ENCODE measurements at places on chromosomes 16 and 17. TPM values are rescaled to one million over a fixed set of nuclear protein-coding genes. Genes with fewer than 3 reads are reported as not detected.
A peak's percentile ranks its signal among the peaks of the same experiment; 100 is the strongest.

DNA sequence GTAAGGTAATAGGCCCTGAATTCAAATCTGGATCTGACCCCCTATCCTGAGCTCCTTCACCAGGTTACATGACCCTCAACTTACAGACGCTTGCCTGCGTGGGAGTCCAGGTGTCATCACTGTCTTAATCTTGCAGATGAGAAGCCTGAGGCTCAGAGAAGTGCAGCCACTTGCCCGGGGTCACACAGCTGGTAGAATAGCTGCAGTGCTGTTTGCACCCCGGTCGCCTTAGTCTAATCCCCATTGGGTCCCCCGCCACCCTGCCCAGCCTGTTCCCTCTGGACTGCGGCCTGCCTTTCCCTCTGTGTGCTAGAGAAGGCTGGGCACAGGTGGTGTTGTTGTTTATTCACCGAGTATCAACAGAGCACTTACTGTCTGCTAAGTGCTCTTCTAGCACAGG, 107.0 kb downstream of the SDR42E1 start:
- no peaks in the 10 kb centered on the region for H3K36me3 ChIP-seq
- no peak overlapping the region for H3K4me3 ChIP-seq
- H3K27me3 ChIP-seq = no peaks in the 10 kb centered on the region
- H3K27ac ChIP-seq = no peak overlapping the region
- no peaks in the 10 kb centered on the region for H3K4me1 ChIP-seq

GRCh38 chr16:5845046-5845445, 747.5 kb upstream of the EEF2KMT start:
- H3K4me1 ChIP-seq = no peaks in the 10 kb centered on the region
- no peak overlapping the region for H3K4me3 ChIP-seq
- DNase-seq = no peak
- no peaks in the 10 kb centered on the region for H3K27me3 ChIP-seq
- no peak overlapping the region for H3K27ac ChIP-seq

GRCh38 chr17:68433911-68434508, 23.3 kb downstream of the WIPI1 start:
- no peak overlapping the region for H3K4me3 ChIP-seq
- peaks cover 33% of the 10 kb centered on the region for H3K4me1 ChIP-seq
- DNase-seq = no peak

GRCh38 chr16:69619514-69619913, 53.7 kb downstream of the NFAT5 start:
- H3K27ac ChIP-seq = peak overlapping the region; percentile 78
- H3K36me3 ChIP-seq = no peaks in the 10 kb centered on the region
- no peak for DNase-seq
- no peak overlapping the region for H3K4me3 ChIP-seq
- H3K27me3 ChIP-seq = no peaks in the 10 kb centered on the region
- peaks cover 45% of the 10 kb centered on the region for H3K4me1 ChIP-seq

DNA sequence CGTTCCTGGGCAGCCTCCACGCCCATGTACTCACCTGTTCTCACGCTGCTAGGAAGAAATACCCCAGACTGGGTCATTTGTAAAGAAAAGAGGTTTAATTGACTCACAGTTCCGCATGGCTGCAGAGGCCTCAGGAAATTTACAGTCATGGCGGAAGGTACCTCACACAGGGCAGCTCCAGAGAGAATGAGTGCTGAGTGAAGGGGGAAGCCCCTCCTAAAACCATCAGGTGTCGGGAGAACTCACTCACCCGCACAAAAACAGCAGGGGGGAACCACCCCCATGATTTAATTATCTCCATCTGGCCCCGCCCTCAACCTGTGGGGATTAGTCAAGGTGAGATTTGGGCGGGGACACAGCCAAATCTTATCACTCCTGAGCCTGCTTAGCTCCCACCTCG, 18.2 kb downstream of the RAB40C start:
- H3K27ac ChIP-seq = no peak overlapping the region
- DNase-seq = no peak
- no peaks in the 10 kb centered on the region for H3K27me3 ChIP-seq
- no peak overlapping the region for H3K4me3 ChIP-seq
- H3K4me1 ChIP-seq = peaks cover 23% of the 10 kb centered on the region

- H3K27me3 ChIP-seq = no peaks in the 10 kb centered on the region
- H3K4me3 ChIP-seq = peak overlapping the region; percentile 15
- H3K4me1 ChIP-seq = peaks cover 47% of the 10 kb centered on the region
- DNase-seq = no peak
- peak overlapping the region; percentile 86 for H3K27ac ChIP-seq
- H3K36me3 ChIP-seq = no peaks in the 10 kb centered on the region
These were observed 6.1 kb upstream of the G6PC1 start for GRCh38 chr17:42894283-42895184.

- H3K4me1 ChIP-seq = no peaks in the 10 kb centered on the region
- no peak for DNase-seq
- H3K4me3 ChIP-seq = no peak overlapping the region
- no peak overlapping the region for H3K27ac ChIP-seq
- H3K36me3 ChIP-seq = no peaks in the 10 kb centered on the region
- no peaks in the 10 kb centered on the region for H3K27me3 ChIP-seq
These were observed 199.1 kb downstream of the TMEM114 start for GRCh38 chr16:8391257-8391656.

DNA sequence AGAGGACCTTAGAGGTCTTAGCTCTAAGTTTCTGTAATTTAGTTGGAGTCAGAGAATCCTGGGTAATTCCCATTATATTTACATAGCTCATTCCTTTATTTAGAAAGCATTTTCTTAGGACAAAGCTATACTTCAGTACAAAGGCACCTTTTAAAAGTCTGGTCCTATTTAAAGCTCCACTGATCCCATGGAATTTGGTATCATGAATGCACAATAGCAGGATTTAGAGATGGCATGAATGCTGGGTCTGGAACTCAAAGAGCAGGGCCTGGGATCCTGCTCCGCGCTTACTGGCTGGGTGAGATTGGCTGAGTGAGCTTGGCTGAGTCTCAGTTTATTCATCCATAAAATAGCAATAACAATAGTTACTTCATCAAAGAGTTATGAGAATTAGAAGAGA, 4.8 kb downstream of the KRT23 start:
- H3K4me1 ChIP-seq = no peaks in the 10 kb centered on the region
- H3K27ac ChIP-seq = no peak overlapping the region
- H3K36me3 ChIP-seq = no peaks in the 10 kb centered on the region
- no peak for DNase-seq
- H3K27me3 ChIP-seq = no peaks in the 10 kb centered on the region
- no peak overlapping the region for H3K4me3 ChIP-seq

DNA sequence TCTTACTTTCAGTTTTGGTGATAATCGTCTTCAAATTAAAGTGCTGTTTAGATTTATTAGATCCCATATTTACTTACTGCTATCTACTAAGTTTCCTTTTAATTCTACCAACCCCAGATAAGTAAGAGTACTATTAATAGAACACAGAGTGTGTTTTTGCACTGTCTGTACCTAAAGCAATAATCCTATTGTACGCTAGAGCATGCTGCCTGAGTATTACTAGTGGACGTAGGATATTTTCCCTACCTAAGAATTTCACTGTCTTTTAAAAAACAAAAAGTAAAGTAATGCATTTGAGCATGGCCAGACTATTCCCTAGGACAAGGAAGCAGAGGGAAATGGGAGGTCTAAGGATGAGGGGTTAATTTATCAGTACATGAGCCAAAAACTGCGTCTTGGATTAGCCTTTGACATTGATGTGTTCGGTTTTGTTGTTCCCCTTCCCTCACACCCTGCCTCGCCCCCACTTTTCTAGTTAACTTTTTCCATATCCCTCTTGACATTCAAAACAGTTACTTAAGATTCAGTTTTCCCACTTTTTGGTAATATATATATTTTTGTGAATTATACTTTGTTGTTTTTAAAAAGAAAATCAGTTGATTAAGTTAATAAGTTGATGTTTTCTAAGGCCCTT, 56.8 kb downstream of the HLF start:
- no peaks in the 10 kb centered on the region for H3K36me3 ChIP-seq
- no peak for DNase-seq
- H3K27me3 ChIP-seq = no peaks in the 10 kb centered on the region
- H3K4me1 ChIP-seq = peaks cover 15% of the 10 kb centered on the region

DNA sequence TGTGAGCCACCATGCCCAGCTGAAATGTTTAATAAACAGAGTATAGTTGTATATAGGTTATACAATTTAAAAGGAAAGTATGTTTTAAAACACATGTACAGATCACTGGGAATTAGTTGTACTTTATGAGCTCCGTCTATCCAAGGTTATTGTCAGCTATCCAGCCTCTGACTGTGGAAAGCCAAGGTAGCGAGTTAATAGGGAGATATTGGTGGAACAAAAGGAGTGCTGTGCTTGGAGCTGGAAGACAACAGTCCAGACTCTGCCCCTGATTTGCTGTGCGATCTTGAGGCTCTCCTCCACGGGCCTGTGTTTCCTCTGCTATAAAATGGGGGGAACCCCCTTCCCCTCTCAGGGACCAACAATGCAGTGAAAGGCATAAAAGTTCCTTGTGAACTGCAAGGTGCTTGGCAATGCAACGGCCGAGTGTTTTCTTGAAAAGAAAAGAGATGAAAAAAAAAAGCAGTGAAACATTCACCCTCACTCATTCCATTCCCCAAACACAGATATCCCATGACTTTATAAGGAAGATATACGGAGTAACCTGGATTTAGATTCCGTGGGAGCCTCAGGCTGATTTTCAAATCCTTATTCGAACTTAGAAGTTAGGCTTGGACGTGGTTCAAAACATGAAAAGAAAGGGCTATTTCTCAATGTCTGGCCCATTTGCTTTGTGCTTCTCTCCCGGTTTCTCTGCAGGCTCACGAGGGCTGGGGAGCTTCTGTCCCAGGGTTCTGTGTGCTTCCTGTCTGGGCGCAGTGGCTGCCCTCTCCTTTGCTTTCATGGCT, 34.1 kb downstream of the CUEDC1 start:
- H3K27ac ChIP-seq = peak overlapping the region; percentile 60
- H3K36me3 ChIP-seq = no peaks in the 10 kb centered on the region
- peak; percentile 66 for DNase-seq
- peaks cover 70% of the 10 kb centered on the region for H3K4me1 ChIP-seq
- no peak overlapping the region for H3K4me3 ChIP-seq
- no peaks in the 10 kb centered on the region for H3K27me3 ChIP-seq

DNA sequence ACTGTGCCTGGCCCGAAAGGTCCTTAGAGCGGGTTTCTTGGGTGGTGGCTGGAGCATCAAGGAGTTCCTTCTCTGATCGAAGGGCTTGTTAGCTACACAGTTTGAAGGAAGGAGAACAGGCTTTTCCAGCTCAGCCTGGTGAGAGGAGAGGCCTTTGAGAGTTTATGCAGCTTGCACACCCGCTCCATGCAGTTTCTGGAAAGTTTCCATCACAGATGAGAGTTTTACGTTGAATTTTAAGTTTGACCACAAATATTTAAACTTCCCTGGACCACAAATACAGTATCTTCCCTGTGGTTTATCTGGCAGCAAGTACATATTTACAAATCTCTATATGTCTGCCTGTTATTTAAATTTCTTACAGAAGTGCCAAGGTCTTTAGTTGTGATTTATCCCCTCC, 56.8 kb downstream of the HIC1 start:
- H3K4me1 ChIP-seq = peaks cover 5% of the 10 kb centered on the region
- DNase-seq = no peak
- H3K27me3 ChIP-seq = no peaks in the 10 kb centered on the region

HBQ1 gene
- not detected for polyA plus RNA-seq

FBXO39 gene
- not detected for polyA plus RNA-seq

SLC9A5 gene
- 0.52 TPM for polyA plus RNA-seq

CRISPLD2 gene
- polyA plus RNA-seq = 7.5 TPM
